Thyroid gland (tissue), 4 donors: ENCODE measurements at places on chromosomes 12 and 14. TPM values are rescaled to one million over a fixed set of nuclear protein-coding genes. Genes with fewer than 3 reads are reported as not detected.

DNA sequence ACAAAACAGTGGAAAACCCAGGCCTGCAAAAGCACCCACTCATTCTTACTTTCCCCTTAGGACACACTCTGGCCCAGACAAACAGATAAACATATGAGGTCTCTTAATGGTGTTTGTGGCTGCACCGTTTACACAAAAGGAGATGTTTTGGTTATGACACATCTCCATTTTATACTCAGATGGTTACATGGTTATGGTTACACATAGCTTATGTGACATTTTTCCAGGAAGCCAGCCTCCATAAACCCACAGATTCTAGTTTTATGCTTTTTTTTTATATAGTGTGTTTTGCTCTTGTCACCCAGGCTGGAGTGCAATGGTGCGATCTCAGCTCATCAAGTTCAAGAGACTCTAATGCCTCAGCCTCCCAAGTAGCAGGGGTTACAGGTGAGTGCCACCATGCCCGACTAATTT lies 3.5 kb upstream of the KLRD1 start:
- H3K27me3 ChIP-seq, result no peaks in the 10 kb centered on the region
- no peak overlapping the region for H3K27ac ChIP-seq
- no peak overlapping the region for H3K4me3 ChIP-seq
- H3K36me3 ChIP-seq, result no peaks in the 10 kb centered on the region

DNA sequence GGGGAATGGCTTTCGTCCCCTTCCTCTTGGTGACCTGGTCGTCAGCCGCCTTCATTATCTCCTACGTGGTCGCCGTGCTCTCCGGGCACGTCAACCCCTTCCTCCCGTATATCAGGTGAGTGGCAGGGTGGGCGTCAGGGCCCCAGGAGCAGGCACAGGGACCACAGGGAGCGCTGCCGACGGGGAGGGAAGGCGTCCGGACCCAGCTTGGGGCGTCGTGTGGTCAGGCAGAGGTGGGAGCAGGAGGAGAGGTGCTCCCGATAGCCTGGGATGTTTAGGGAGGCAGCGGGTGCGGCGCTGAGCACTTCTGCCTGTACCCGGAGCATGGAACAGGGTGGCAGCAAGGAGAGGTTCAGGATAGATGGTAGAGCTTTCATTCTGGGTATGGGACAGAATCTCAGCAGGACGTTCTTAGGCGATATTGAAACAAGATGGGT lies 444 bp downstream of the DRAM1 start:
- H3K4me3 ChIP-seq, result peak overlapping the region; percentile 54
- H3K27ac ChIP-seq, result peak overlapping the region; percentile 90
- H3K27me3 ChIP-seq, result no peaks in the 10 kb centered on the region
- DNase-seq, result peak; percentile 26

DNA sequence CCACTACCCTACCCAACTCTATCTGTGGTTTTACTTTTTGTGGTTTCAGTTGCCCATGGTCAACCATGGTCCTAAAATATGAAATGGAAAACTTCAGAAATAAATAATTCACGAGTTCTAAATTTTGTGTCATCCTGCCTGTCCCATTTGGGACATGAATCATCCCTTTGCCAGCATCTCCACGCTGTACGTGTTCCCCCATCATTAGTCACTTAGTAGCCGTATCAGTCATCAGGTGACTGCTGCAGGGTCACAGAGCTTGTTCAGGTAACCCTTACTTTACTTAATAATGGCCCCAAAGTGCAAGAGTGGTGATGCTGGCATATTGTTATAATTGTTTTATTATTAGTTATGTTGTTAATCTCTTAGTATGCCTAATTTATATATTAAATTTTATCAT lies 209.9 kb downstream of the ITPR2 start:
- no peaks in the 10 kb centered on the region for H3K4me1 ChIP-seq
- H3K4me3 ChIP-seq, result no peak overlapping the region
- no peak for DNase-seq
- H3K36me3 ChIP-seq, result peaks cover 6% of the 10 kb centered on the region

DNA sequence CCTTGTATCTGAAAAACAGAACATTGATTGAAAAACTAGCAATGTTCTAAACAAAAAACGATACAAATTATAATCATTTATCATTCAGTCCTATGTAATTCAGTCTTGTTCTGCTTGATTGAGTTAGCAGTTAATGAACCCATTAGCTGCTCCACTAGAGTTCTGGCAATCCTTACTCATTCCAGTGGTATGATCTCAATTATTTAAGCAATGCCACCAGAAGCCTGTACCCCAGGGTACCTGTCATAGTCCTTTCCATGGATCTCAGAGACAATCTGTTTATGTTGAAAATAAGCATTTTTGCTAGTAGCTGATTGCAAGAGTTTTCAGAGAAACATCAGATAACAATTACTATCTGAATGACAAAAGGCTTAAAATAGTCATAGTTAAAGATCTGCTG lies 115.9 kb downstream of the UNC79 start:
- H3K27me3 ChIP-seq, result no peaks in the 10 kb centered on the region
- no peaks in the 10 kb centered on the region for H3K36me3 ChIP-seq
- H3K4me3 ChIP-seq, result no peak overlapping the region
- no peak for DNase-seq
- H3K27ac ChIP-seq, result no peak overlapping the region

Gene ANO4
- total RNA-seq, result 0.27 TPM

Gene MYL6
- total RNA-seq, result 2,359 TPM

Gene RBM25
- total RNA-seq, result 103 TPM
